ENCODE measurements at places on chromosomes 1 and 21. TPM values are rescaled to one million over a fixed set of nuclear protein-coding genes. Genes with fewer than 3 reads are reported as not detected.

DNA sequence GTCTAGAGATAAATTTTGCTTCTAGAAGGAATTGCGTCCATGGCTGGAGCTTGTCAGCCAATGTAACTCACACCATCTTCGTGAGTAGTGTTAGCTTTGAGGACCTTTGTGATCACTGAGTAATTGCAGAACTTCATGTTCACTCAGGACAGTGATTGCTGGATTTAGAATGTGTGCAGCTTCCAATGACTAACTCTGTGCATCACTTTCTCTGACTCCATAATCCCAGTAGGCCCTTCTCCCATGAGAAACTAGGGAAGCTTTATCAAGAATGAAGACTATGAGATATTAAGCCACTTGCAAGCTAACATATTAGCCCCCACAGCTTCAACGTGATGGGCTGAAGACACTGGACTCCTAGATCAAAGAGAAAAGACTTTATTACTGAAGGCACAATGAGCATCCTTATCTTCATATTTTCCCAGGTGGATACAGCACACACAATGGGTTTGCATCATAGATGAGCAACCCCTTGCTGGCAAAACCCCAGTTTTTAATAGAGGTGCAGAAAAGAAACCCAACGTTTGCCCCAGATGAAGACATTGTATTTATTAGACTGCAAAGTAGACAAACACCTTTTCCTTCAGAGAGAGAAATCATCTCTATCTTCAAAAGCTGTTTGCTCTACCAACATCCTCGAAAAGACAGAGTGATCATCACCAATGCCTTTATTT lies 561.0 kb downstream of the LTN1 start:
- no peak for DNase-seq

FMO5 gene
- 0.37 TPM for polyA plus RNA-seq

DNA sequence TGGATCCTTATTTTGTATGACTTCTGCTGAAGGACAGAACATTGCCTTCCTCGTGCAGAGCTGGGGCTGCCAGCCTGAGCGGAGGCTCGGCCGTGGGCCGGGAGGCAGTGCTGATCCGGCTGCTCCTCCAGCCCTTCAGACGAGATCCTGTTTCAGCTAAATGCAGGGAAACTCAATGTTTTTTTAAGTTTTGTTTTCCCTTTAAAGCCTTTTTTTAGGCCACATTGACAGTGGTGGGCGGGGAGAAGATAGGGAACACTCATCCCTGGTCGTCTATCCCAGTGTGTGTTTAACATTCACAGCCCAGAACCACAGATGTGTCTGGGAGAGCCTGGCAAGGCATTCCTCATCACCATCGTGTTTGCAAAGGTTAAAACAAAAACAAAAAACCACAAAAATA lies 27.5 kb upstream of the KDM4A start:
- DNase-seq: no peak

- no peak for DNase-seq
These were observed 62.5 kb downstream of the TMCO4 start for GRCh38 chr1:19737104-19737825.

CRP gene
- polyA plus RNA-seq: not detected

SPRR1A gene
- polyA plus RNA-seq: not detected

DNA sequence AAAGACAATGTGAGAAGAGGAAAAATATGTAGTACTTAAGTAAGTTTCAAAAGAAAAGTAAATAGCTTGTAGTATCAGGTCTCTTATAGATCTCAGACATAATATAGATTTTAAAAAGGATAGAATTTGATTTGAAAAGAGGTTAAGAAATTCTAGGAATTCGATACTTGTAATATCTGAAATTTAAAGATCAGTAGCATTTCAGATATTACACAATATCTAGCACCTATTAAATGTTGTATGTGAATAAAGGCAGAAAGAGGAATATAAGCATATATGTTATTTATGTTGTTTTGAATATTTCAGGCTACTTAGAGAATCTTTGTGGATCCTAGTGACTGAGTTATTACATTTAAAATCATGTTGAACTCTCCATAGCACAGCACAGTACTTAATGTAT lies 35.0 kb upstream of the METTL18 start:
- DNase-seq: no peak

- DNase-seq: no peak
These were observed 766.9 kb upstream of the ADGRL4 start for GRCh38 chr1:79773385-79773784.

DNA sequence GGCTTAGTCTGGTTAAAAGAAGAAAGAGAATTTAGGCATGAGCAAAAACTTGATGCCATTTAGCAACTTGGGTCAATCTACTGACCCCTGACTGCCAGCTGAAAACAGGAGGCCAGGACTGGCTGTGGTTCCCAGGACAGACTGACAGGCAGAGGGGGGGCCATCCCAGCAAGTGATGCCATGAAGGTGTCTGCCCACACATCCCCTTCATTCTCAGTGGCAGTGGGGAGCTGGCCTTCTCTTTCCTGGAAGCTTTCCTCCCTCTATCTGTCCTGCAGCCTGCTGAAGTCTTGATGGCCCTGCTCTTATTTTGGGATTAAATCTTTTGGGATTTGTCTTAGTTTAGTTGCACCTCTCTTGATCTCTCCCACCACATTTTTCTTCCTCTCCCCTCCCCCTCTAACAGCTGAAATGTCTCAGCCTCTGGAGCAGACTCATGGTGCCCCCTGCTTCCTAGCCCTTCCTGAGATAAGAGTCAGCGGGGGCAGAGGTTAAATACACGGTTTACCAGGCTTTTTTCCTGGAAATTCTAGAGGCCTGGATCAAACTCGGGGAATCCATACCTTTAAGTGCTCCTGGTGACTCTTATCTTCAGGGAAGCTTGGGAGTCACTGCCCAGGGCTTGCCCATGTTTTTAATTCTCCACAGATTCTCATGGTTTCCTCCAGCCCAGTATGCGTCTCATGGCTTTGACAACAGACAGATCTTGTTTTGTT lies 99.5 kb upstream of the TSPAN2 start:
- no peak for DNase-seq

C1orf185 gene
- not detected for polyA plus RNA-seq
